EL (cell line): ENCODE measurements at places on chromosomes 3 and 15.

DNA sequence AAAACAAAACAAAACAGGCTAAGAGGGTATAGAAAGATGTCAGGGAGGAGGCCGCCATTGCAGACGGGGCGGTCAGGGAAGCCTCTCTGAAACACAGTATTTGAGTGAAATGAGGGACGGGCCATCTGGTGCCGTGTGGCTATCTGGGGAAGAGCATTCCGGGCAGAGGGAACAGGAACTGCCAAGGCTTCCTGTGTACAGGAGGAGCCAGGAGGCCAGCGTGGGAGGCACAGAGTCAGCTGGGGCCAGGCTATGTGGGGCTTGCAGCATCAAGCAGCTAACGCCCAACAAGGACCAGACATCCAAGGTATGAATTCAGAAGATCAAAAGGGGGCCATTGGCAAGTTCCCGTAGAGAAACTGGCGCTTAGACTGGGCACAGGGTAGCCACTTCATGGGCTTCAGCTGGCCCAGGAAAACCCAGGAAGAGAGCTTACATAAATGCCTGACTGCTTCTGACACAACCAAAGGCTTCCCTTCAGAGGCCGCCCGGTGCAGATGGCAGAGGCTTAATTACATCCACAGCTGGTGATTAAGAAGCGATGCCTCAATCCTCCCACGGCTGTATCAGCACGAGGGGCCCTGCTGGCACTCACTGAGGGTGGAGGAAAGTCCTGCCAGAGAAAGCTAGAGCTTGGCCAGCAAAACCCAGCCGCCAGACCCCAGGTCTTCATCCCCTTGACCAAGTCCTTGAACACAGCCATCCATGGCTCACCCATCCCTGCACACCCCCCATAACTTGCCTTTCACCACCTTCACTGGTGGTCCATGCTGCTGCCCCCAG, 144.9 kb downstream of the MEGF11 start:
- DNase-seq, result no peak

- no peak for DNase-seq
These were observed 147.1 kb upstream of the RGMA start for GRCh38 chr15:93235926-93236780.

DNA sequence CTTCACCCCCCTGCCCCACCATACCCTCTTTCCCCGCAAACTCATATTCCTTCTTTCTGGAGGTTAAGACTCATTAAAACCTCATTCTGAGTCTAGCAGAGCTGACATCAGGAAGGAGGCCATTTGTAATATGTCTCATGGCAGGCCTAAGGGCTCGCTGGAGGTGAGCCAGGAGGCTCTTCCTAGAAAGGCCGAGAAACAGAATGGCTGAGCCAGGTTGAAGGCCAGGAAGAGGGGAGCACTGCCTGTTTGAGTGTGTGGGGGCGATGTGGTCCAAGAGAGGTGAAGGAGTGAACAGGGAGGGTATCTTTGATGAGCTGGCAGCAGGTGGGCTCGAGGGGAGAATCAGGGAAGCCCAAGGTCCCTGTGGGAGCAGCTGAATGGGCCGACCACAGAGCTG, 317.3 kb downstream of the TLE3 start:
- peak; percentile 23 for DNase-seq

GRCh38 chr15:58528188-58528870, 96.5 kb downstream of the LIPC start:
- DNase-seq, result peak; percentile 33

DNA sequence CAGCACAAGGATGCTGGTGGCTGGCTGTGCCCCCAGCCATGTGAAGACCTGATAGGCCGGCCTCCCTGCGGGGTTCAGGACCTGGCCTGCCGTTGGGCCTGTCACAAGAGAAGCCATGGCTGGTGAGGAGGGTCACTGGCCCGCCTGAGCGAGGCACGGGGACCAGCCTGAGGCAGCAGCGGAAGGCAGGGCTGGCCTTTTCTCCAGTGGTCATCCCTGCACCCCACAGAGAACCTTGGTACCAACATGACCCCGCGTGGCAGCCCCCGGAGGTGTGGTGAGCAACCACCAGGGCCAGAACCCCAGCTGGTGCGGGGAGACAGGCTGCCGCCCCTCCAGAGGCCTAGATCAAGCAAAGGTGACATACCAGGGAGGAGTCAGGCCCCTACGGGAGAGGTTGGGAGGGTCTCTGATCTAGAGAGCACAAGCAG, 134.1 kb upstream of the MEF2A start:
- DNase-seq, result no peak
